ENCODE measurements at places on chromosomes 5 and 9.

- DNase-seq = peak; percentile 90
Observed at GRCh38 chr9:129139233-129139992, 28.2 kb downstream of the PTPA start.

GRCh38 chr9:95103871-95104580 lies 213.5 kb downstream of the FANCC start:
- no peak for DNase-seq

GRCh38 chr5:88732181-88732633 lies 150.8 kb downstream of the MEF2C start:
- no peak for DNase-seq

GRCh38 chr5:169602535-169602934 lies 19.0 kb downstream of the SPDL1 start:
- DNase-seq = no peak

DNA sequence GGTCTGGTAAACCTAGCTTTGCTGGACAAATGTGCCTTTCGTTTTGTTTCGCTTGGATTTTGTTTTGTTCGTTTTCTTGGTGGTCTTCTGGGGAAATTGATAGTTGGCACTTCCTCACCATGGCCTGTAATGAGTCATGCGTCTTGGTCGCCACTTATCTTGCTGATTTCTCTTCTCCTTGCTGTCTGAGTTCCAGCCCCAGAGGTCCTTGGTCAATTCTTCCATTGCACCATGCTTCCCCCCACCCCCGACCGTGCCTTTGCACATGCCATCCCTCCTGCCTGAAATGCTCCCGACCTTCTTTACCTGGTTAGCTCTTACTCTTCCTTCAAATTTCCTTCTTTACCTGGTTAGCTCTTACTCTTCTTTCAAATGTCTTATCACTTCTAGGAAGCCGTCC lies 168.7 kb upstream of the MSX2 start:
- DNase-seq = peak; percentile 55

DNA sequence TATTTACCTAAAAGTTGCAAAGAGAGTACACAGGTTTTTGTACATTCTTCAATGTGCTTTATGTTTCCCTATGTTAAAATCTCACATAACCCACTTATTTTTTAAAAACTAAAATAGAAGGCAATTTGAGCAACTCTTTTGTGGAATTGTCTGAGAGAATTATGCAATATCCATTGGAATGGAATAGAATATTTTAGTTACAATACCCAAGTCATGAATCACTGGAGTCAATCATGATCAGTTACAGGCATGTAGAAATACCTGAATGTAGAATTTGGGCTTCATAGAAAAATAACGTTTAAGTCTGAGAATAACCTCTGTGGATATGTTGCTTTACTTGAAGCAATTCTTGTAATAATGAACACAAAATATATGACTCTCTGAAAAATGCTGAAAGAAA lies 143.3 kb downstream of the FGF10 start:
- DNase-seq = no peak

DNA sequence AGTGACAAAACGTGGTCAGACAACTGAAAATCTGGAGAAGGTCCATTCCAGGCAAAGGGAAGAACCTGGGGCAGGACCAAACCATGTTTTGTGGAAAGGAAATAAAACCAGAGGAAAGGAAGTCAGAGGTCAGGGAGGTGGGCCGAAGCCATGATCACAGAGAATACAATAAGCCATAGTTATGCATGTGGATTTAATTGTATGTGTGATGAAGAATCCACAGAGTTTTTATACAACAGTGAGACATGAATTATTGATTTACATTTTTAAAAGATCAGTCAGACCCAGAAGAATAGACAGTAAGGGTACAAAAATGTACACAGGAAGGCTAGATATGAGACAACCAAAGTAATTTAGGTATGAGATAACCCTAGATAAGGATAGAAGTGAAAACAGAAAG lies 20.8 kb downstream of the TTC33 start:
- no peak for DNase-seq

- no peak for DNase-seq
Observed at GRCh38 chr9:16060436-16061129, 507.7 kb downstream of the CCDC171 start.

- no peak for DNase-seq
Observed at GRCh38 chr5:86917117-86917579, 299.4 kb downstream of the COX7C start.

DNA sequence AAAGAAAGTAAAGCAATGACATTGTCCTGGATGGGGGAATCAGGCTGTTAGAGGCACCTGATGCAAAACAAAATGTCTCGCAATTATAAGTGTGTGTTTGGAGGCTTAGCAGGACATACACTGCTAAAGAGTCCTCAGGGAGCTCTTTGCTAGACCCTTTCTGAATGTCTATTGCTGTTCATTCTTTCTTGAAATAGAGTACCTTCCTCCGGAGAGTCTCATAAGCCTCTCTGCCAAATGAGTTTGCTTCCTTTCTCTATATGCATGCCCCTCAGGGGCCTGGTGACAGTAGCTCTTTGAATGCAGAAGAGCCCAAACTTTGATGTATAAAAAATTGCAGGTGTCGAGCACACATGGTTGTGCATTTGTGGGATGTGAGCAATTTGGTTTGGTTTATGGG lies 26.4 kb upstream of the ADAMTSL1 start:
- no peak for DNase-seq

GRCh38 chr5:141431286-141431685 lies 979 bp downstream of the PCDHGA12 start:
- DNase-seq = no peak

DNA sequence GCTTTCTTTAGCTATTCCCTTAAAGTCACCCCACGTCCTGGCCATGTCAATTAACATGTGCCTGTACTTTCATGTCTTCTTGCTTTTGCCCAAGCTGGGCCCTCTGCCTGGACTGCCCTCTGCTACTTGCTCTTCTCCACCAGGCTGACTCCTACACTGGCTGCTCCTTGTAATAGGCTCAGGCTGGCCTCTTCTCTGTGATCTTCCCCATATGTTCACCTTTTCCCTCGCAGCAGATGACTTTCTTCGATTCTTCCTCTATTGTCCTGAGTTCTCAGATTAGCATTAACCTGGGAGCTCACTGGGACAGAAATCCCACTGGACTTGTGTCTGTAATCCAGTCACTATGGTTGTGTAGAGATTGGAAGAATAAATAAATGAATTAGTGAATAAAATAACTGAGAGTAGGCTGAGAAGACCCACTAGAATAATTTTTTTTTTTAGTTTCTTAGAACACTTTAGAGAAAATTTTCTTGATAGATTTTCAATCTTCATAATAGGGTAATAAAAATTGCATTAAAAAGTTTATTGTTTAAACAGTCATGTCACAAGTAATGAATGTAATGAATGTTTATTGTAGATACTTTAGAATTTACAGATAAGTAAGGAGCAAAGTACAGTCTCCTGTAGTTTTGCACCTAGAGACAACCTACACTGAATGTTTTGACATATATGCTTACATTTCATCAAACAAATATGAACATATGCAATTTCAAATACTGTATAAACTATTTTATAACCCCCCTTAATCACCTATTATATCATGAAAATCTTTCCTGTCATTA lies 47.4 kb upstream of the TNFSF15 start:
- DNase-seq = no peak

DNA sequence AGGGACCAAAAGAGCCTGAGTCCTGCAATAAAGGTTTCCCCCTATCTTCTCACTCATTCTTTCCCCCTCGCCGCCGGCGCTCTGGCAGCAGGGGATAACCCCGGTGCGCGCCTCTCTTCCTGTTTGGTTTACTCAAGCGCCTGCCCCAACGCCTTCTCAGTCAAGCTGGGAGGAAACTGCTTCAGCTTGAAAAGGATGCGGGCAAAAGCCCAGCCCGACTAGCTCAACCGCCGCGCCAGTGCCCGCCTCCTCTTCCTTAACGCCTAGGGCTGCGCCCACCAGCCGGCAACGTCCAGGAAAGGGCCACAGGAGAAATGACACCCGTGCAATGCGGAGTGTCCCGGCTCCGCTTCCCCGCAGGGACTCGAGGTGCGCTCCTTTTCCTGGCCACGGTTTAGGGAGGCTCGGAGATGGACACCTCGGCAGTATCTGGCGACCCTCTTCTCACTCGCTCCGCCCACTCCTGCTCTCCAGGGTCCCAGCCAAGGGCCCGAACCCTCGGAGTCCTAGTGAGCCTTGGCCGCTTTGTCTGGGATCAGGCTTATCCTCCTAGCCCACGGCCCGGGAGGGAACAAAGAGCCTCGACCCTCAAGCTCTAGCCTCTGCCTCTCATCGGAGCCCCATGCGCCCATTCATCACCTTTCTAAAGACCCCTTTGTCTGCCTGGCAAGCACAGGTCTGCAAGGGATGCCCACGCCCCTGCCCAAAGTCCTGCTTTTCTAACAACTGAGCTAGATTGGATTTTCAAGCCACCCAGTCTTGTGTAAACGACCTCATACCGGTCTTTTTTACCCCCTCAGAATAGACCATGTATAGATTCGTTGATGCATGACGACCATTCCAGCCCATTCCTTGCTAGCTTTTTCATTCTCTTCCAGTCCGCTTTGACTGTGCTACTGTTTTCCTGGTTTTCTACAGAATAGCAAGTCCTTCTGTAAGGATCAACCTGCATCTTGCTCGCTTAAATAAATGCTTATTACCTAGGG lies 2.0 kb downstream of the ST8SIA4 start:
- DNase-seq = peak; percentile 79

- DNase-seq = no peak
Observed at GRCh38 chr5:170131235-170131634, 25.5 kb downstream of the FOXI1 start.

DNA sequence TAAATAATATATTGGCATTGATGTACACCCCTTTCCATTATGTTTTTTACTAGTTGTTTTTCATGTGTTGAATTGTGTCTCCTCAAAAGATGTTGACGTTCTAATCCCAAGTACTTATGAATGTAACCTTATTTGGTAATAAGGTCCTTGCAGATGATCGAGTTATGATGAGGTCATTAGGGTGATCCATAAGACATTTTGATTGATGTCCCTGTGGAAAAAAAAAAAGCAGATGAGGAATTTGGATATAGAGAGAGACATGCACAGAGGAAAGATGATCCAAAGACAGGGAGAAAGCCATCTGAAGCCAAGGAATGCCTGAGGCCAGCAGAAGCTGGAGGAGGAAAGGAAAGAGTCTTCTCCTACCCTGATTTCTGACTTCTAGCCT lies 632.7 kb downstream of the TLR4 start:
- no peak for DNase-seq

DNA sequence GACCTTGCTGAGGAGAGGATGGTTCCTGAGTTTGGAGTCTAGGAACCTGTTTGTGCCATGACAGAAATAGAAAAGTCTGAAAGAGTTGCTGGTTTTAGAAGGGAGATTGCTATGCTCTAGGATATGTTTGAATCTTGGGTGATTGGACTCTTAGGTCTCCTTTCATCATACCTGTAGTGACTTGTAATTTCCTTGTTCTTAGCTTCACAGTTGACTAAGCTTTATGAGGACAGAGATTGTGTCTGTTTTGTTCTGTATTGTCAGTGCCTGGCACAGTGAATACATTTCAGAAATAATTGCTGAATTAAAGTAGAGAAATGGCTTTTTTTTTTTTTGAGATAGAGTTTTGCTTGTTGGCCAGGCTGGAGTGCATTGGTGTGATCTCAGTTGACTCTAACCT lies 31.5 kb downstream of the GAPVD1 start:
- no peak for DNase-seq

- no peak for DNase-seq
Observed at GRCh38 chr9:108579757-108580439, 275.9 kb downstream of the ACTL7B start.

- no peak for DNase-seq
Observed at GRCh38 chr5:128195316-128195715, 111.8 kb downstream of the SLC12A2 start.
